ENCODE measurements at places on chromosomes 3 and 15.

- no peak for DNase-seq
Observed at GRCh38 chr15:69685512-69686452, 233.2 kb downstream of the RPLP1 start.

- no peak for DNase-seq
Observed at GRCh38 chr15:66931768-66932633, 133.4 kb upstream of the SMAD3 start.

GRCh38 chr15:67843571-67844387 lies 3.9 kb upstream of the RNU6-1 start:
- DNase-seq, result no peak

GRCh38 chr3:11622586-11623550 lies 20.8 kb downstream of the VGLL4 start:
- DNase-seq, result no peak

DNA sequence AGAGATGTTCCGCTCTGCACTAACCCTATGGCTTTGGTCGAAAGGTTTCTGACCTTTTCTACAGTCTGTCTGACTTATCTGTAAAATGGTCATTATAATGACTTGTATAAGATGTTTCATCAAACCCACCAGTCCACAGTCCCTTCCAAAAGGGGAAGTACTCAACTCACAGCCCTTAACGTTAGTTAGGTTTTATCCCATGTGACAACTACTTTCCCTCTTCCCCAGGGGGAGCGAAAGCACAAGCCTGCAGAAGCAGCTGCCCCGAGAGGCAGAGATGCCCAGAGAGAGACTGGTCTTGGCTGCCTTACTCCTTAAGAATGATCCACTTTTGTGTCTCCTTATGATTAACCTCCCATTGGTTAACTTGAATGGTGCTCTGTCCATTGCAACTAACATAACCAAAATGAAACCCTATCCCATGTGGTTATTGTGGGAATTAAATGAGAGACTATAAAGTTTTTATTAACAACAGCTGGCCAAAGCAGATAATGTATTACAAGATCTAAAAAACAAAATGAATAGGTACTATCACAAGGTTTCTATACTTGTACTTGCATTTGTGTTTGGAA lies 6.4 kb downstream of the ASTE1 start:
- DNase-seq, result no peak

- DNase-seq, result no peak
Observed at GRCh38 chr15:35290301-35290721, 205.2 kb upstream of the NANOGP8 start.

GRCh38 chr3:102169915-102170479 lies 264.8 kb upstream of the ZPLD1 start:
- DNase-seq, result no peak

DNA sequence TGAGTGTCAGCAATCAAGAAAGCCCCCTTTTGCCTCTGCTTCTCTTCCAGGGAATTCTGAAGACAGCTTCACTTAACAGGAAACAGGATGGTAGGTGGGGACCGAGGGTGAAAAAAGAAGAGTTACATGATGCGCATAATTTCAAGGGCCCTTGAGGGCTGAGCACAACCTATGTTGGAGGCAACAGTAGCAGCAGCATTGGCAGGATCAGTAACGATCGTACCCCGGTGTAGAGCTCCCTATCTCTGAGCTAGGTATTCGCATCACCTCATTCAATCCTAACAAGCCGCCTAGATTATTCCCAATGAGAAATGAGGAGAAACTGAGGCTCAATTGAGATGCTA lies 432 bp upstream of the RAD54L2 start:
- no peak for DNase-seq

DNA sequence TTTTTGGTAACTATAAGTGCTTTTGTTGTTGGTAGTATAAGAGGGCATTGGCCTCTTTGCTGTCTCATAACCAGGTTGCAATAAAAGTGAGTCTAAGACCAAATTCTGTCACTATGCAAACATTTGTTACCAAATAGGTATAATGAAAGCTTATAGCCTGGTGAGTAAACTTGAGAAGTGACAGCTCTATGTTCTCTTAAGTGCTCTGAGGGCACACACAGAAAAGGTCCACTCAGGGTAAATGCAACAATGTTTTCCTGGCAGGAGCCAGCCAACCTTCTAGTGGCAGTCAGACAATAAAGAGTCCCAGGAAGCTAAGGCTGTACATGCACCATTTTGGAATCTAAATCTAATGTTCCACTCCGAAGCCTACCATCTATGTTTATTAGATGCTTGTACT lies 262.1 kb upstream of the TGFBR2 start:
- no peak for DNase-seq

- no peak for DNase-seq
Observed at GRCh38 chr15:76337696-76338485, 1.3 kb downstream of the ISL2 start.

- DNase-seq, result no peak
Observed at GRCh38 chr3:101950510-101950909, 101.2 kb downstream of the NFKBIZ start.

GRCh38 chr3:123653221-123653682 lies 68.4 kb upstream of the HACD2 start:
- DNase-seq, result no peak

- DNase-seq, result no peak
Observed at GRCh38 chr3:122312826-122313225, 12.2 kb upstream of the CSTA start.

- DNase-seq, result no peak
Observed at GRCh38 chr3:9204253-9204992, 45.0 kb downstream of the SRGAP3 start.

DNA sequence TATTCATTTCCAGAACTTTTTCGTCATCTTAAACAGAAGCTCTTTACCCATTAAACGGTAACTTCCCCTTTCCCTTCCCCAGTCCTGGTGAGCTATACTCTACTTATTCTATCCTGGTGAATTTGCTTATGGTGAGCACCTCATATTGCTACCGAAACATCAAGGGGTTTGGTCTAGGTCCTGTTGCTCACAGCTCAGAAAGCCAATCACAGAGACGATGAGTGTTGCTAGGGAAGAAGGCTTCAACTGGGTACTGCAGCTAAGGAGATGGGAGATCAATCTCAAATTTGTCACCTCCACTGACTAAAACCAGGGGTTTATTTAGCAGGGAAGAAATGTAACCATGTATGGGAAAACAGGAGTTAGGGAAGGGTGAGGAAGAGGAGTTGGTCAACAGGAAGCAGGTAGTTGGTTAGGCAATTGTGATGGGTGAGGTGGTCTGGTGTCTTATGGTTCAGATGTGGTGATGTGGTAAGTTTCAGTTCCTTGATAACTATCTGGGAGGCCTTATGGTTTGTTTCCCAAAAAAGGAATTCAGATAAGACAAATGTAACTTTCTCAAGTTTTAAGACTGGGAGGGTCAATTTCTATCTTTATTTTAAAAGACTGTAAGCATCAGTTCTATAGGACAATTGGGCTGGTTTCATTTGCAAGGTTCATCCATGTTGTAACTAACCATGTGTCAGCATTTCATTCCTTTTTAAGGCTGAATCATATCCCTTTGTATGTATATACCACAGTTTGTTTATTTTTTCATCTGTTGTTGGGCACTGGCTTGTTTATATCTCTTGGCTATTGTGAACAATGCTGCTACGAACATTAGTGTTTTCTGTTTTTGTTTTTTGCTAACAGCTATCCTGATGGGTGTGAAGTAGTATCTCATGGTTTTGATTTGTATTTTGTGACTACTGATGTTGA lies 24.3 kb downstream of the ARHGAP11B start:
- no peak for DNase-seq

DNA sequence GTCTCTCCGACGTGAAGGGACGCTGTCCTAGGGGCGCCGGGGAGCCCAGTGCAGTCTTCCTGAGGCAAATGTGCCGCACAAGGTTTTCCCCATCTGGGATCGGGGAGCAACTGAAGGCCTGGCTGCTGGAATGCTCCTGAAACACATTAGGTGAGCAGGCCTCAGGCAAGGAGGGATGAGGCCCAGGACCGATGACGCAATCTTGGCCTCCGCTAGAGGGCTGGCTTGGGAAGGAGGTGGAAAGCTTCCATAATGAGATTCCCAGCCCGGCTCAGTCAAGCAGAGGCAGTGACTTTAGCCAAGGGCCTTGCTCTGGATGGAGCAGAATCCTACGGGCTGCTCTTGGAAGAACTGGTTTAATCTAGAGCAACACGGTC lies 50.8 kb downstream of the CPN2 start:
- no peak for DNase-seq

DNA sequence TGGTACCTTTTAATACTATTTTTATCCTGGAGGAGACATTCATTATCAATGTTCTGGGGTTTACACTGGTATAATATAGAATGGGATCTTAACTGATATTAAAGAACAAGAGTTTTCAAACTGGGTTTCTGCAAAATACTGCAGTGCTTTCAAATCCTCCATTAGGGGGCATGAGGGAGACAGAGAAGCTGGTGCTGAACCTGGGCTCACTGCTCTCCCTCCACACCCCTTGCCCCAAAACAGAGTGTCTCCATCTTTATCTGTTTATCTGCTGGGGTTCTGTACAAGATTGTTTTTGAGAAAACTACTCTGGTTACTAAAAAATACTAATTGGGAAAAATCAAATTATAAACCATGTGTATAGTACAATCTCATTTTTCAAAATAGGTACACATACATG lies 41.7 kb downstream of the CADPS start:
- DNase-seq, result no peak

GRCh38 chr3:67920969-67921368 lies 266.6 kb upstream of the SUCLG2 start:
- DNase-seq, result no peak

GRCh38 chr3:15044326-15044725 lies 20.8 kb downstream of the MRPS25 start:
- DNase-seq, result no peak

DNA sequence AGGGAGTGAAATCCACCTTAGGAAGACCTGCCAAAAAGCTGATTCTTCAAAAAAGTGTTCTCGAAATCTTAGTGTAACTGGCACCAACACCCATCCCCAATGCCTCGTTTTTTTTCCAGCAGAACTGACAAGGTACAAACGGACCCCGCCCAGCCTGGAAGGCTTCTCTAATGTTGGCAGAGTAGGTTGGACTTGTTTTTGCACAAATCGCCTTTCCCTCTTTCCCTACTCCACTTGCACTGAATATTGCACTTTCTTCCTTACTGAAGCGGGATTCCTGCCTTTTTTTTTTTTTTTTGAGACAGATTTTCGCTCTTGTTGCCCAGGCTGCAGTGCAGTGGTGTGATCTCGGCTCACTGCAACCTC lies 544 bp upstream of the TIMMDC1 start:
- DNase-seq, result no peak

DNA sequence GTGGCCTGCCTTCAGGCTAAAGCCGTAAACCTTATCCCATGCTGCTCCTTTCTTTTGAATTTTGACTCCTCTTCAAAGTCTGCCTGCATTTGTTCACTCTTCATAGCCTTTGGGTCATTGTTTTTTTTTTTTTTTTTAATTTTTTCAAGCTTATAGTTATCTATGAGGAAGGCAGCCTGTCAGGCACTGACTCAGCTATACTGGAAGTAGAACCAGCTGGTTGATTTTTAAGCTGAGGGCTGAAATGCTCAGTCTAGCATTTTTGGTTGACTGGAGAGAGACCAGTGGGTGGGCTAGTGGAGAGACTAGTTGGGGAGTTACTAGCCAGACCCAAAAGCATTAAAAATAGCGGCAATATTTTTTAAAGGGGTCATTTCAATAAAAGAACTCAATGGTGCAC lies 44.1 kb downstream of the C3orf20 start:
- DNase-seq, result no peak

GRCh38 chr15:60572541-60573421 lies 93.8 kb upstream of the ICE2 start:
- DNase-seq, result no peak

- no peak for DNase-seq
Observed at GRCh38 chr3:34237946-34238345, 439.5 kb downstream of the PDCD6IP start.

GRCh38 chr3:50356553-50356952 lies 2.8 kb downstream of the TMEM115 start:
- no peak for DNase-seq

DNA sequence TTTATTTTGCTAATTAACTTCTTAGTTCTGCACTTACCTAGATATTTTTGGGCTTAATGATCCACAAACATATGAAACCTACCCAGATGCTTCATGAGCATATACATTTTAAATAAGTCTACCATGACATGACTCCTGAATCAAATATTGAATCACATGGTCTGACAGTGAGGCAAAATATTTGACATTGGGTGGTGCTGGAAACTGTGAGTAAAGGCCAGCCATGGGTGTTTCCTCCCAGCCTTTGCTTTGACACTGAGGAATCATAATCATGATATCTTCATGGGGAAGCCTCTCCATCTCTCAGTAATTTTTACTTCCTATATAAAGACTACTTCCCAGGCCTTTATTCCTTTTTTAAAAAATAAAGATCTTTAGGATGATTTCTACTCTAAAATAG lies 22.8 kb upstream of the SSR3 start:
- no peak for DNase-seq

DNA sequence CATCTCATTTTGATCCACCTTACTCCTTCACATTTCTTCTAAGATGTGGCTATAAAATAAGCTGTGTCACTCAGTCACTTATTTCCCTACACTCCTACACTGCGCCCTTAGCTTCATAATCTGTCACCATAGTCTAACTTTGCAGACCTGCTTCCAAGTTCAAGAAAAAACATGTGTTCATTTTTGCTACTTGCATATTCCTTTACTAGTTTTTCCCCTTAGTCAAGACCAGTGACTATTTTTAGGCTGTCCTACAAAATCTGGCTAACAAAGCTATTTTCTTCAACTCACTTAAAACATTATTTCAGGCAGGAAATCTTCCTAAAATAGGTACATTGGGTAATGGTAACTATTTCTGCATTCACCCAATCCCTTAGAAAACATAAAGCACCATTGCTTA lies 272.5 kb downstream of the TBC1D5 start:
- no peak for DNase-seq

DNA sequence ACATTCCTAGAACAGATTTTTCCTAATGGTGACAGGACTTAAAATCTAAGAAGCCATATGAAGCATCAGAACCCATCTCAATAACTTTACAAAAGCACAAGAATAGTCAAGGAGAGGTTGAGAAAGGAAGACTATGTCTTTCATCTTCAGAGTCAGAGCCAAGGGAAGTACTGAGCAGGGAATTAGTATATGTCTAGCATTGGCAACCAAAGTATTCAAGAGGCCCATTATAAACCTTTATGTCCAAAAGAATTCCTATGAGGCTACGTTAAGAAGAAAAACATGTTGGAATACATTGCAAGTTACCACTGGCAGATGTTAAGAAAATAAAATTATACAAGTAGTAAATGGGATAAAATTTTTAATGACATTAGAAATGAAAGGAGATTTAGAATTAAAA lies 150.5 kb downstream of the MAGI1 start:
- no peak for DNase-seq

GRCh38 chr15:29143909-29144635 lies 125.5 kb downstream of the NSMCE3 start:
- no peak for DNase-seq

- no peak for DNase-seq
Observed at GRCh38 chr3:171417813-171418212, 42.4 kb downstream of the TNIK start.

All from activated naive CD4-positive, alpha-beta T cell (primary cell).